ENCODE measurements at places on chromosomes 4 and X.

DNA sequence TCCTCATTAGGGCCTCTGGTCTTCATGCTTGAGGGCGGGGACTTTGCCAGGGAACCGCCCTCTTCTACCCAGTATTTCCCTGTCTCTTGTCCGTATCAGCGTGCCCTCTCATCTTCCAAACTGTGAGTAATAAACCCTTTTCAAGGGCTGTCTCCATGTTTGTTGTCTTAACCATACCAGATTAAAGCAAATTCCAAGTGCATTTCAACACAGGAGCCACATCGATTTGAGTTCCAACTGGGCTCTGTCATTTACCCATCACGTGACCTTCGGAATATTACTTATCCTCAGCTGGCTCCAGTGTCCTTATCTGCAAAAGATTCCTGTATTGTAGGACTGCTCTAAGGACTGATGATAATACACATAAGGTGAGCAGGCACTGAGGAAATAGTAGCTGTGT lies 6.4 kb upstream of the PHEX start:
- DNase-seq: peak; percentile 64

DNA sequence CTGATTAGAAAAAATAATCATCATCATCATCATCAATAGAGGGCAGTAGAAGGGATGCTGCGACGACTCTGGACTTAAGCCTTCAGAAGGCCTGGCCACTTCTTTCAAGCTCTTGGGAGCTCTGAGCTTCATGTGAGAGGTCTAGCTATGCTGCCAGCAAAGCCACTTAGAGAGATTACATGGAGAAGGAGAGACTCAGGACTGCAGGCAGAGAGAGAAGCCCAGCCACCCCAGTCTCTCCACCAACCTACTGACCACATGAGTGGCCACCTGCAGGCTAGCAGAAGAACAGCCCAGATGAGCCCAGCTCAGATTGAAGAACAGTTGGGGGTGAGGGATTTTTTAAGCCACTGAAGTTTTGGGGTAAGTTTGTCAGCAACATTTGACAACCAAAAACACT lies 17.1 kb upstream of the TMEM150C start:
- no peak for DNase-seq

- DNase-seq: no peak
These were observed 646.6 kb upstream of the PITX2 start for GRCh38 chr4:111269439-111269838.

DNA sequence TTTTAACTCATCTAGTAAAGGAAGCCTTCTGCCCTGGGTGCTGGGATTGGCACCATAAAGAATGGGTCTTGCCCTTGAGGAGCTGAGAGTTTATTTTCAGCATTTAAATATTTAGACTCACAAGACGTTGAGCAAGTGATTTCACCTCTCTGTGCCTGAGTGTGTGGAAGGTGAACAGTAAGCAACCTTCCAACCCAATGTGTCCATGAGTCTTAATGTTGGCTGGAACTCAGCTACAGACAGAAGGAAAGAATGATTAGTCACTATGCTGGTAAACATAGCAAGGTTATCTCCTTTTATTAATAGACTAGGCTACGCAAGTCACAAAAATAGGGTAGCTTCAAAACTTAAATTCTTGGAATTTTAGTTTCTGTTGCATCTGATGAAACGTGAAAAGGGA lies 277.4 kb upstream of the GATB start:
- DNase-seq: peak; percentile 90

DNA sequence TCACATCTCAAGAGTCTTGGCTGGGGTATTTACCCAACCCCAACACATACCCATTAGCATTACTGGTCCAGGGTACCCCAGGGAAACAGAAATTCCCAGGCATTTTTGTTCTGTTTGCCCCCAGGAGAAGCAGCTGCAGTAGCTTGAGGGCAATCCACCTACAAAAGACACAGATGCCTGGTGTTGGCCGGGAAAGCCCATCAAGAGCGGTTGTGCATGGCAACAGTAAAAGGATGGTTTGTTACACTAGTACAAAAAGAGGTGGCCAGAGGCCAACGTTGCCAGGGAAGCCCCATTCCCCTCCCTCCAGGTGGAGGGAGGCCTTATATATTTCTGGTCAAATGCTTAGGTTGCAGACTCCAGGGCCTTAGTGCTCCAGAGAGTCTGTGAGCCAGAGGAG lies 637.8 kb downstream of the BCOR start:
- no peak for DNase-seq

GRCh38 chr4:81351654-81352445 lies 119.9 kb downstream of the RASGEF1B start:
- peak; percentile 78 for DNase-seq

DNA sequence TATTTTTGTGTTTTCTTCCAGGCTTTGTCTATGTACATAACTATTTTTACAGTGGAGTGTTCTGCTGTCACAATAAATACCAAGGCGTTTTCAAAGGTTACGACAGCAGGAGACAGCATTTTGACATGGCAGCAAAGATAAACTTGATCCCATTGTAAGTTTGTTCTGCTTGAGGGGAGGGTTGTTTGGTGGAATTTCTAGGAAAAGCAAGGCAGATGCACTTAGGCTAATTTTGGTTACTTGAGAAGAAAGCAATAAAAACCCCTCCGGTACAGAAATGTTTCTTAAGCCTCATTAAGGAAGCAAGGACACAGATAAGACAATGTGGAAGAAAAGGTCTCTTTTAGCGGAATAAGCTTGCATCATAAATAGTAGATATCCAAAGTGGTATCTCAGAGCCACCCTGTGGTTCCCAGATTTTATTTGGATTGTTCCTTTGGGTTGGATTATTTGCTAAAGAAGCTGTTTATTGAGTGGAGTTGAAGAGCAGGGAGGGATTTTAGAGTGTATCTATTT lies 54.3 kb downstream of the CLCN5 start:
- DNase-seq: no peak

- DNase-seq: no peak
These were observed 12.0 kb downstream of the SHOX start for GRCh38 chrX:642436-643240.

- DNase-seq: no peak
These were observed 109.1 kb downstream of the CRLF2 start for GRCh38 chrX:1103360-1103759.

- DNase-seq: no peak
These were observed 60.8 kb downstream of the ZNF732 start for GRCh38 chr4:244471-244870.

DNA sequence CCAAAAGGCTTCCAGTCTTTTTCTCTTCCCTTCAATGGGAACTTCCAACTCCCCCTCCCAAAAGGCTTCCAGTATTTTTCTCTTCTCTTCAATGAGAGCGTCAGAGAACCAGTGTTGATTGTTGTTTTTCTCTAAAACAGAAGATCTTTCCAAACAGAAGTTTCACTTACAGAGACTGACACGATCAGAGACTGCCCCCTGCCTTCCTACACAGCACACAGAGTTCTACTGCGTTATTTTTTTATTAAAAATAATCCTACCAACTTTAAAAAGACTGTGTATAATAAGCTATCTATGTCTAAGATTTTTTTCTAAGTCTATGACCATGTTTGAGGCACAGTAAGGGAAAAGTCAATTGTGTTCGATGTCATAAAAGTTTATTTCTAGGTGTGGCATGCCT lies 3.5 kb upstream of the HTR2C start:
- DNase-seq: no peak

- peak; percentile 62 for DNase-seq
These were observed 1408.9 kb upstream of the PCDH7 start for GRCh38 chr4:29311247-29311646.

DNA sequence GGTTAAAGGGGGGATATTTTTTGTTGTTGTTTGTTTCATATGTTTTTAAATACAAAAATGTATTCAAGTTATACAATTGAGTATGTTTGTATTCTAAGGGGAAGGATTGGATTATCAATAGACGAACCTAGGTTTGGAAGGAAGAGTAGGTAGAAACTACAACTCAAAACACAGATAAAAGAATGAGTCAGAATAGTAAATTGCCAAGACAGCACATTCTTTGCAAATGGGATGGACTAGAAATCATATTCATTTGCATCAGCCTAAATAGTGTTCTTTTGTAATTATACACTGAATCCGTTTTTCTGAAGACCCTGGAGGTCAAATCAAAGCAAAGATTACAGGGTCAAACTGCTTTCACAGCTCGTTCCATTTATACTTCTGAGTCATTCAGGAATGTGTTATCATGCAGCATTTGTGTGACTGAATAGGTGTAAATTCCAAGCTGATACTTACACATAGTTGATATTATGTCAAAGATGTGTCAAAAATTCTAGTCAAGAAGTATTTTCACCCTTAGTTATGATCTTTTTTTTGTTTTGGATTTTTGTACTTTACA lies 273.3 kb upstream of the FAT4 start:
- DNase-seq: no peak

DNA sequence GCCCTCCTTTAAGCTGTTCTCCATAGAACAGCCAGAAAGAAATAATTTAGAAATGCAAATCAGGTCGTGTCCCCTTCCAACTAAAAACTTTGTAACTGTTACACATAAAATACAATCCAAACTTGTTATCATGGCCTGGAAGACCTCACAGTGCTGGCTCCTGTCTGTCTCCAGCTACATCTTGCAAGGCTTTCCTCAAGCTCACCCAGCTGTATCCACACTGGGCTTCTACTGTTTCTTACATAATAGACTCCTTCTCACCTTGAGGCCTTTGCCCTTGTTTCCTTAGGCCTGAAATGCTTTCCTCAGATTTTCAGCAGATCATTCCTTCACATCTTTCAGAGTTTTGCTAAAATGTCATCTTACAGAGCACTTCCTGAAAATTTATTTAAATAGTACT lies 33.5 kb upstream of the USP53 start:
- DNase-seq: no peak

- DNase-seq: no peak
These were observed 127.5 kb upstream of the RADX start for GRCh38 chrX:106484233-106484632.

GRCh38 chr4:157977086-157977485 lies 195.7 kb downstream of the GASK1B start:
- DNase-seq: no peak

- no peak for DNase-seq
These were observed 14.2 kb upstream of the CPE start for GRCh38 chr4:165364452-165365080.

- no peak for DNase-seq
These were observed 1564.5 kb upstream of the PCDH10 start for GRCh38 chr4:131584587-131584986.

GRCh38 chrX:51098046-51098445 lies 187.5 kb downstream of the BMP15 start:
- no peak for DNase-seq

GRCh38 chrX:121949041-121949760 lies 901.8 kb downstream of the GLUD2 start:
- no peak for DNase-seq

- DNase-seq: no peak
These were observed 85.0 kb upstream of the SORBS2 start for GRCh38 chr4:185896817-185897488.

DNA sequence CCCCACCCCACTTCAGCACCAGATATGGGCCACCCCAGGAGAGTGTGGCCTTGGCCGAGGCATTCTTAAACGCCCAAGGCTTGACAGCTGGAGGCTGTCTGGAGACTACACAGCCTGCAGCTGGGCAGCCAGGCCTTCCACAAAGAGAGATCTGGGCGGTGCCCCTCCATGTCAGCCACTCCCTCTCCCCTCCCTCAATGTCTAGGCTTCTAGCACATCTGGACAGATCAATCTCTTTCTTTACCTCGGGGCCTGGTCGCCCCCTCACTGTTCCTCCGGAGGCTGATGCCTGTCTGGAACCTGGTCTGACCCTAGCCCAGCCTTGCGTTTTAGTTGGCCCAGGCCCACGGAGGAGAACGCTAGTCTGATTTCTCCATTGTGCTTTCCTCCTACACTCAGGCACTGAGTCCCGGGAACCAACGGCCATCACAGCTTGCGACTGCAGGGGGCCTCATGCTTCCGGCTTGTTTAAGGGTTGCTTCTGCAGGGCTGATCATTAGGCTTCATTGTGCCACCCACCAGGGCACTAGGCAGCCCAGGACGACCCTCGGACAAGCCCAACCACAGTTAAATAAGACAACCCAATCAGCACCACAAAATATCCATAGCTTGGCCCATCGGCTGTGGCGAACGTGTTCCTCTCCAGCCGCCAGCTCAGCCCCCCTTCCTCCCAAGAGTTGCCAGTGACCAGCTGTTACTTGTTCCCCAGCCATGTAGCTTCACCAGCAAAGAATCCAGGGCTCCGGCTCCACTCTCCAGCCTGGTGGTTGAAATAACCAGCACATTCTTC lies 200.6 kb downstream of the BCOR start:
- peak; percentile 62 for DNase-seq

GRCh38 chr4:20251031-20251795 lies 492 bp upstream of the SLIT2 start:
- DNase-seq: peak; percentile 16

GRCh38 chrX:41522671-41523070 lies 75.5 kb downstream of the NYX start:
- DNase-seq: no peak

DNA sequence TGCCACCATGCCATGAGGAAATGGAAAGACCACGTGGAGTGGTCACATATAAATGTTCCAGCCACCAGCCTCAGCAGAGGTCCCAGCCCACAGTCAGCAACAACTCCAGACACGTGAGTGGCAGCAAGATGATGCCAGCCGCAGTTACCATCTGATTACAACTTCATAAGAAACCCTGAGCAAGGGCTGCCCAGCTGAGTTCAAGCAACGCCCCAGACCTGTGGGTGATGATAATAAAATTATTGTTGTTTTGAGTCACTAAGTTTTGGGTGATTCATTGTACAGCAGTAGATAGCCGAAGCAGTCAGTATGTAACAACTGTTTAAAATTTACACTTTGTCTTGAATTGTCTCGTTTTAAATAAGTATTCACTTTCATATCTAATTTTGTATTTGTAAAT lies 5.8 kb upstream of the CCNG2 start:
- DNase-seq: no peak

GRCh38 chr4:149932188-149932587 lies 116.5 kb upstream of the IQCM start:
- no peak for DNase-seq

GRCh38 chr4:38980903-38981676 lies 51.1 kb downstream of the TMEM156 start:
- DNase-seq: peak; percentile 93

DNA sequence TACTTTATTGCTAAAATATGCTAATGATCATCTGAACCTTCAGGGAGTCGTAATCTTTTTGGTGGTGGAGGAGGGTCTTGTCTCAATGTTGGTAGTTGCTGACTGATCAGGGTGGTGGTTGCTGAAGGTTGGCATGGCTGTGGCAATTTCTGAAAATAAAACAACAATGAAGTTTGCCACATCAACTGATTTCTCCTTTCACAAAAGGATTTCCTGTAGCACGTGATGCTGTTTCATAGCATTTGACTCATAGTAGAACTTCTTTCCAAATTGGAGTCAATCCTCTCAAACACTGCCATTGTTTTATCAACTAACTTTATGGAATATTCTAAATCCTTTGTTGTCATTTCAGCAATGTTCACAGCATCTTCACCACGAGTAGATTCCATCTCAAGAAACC lies 19.3 kb downstream of the DDIT4L start:
- DNase-seq: no peak

- no peak for DNase-seq
These were observed 18.6 kb downstream of the LIMCH1 start for GRCh38 chr4:41556526-41556925.

- peak; percentile 91 for DNase-seq
These were observed 28.1 kb downstream of the BEX3 start for GRCh38 chrX:103404231-103405008.
